ENCODE measurements at places on chromosomes 11 and 22.
A peak's percentile ranks its signal among the peaks of the same experiment; 100 is the strongest.

GRCh38 chr22:28942333-28942732 lies 59.0 kb downstream of the ZNRF3 start:
- no peak overlapping the region for H3K4me3 ChIP-seq
- peaks cover 7% of the 10 kb centered on the region for H3K4me1 ChIP-seq
- no peak overlapping the region for H3K27ac ChIP-seq
- no peak for DNase-seq
- H3K27me3 ChIP-seq: no peaks in the 10 kb centered on the region
- peaks cover 2% of the 10 kb centered on the region for H3K36me3 ChIP-seq

GRCh38 chr11:102241026-102241425 lies 76.3 kb upstream of the BIRC3 start:
- DNase-seq: no peak
- no peaks in the 10 kb centered on the region for H3K4me1 ChIP-seq
- H3K27me3 ChIP-seq: no peaks in the 10 kb centered on the region
- H3K27ac ChIP-seq: peak overlapping the region; percentile 4
- no peaks in the 10 kb centered on the region for H3K36me3 ChIP-seq

DNA sequence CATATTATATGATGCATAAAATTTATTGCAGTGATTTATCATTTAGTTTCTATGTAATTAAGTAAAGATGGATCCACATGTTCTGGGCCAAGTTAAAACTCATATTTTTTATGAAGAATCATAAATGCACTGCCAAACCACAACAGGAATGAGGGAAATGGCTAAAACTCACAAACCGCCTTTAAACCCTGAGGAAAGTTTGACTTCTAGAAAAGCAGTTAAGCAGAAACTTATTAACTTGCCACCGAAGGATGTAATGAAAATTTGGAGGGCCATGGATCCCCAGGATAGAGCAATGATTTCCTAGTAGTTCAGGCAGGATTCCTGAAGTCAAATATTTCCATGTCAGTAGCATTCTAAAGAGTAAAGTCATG lies 218.3 kb upstream of the CTSC start:
- H3K27ac ChIP-seq: no peak overlapping the region
- H3K36me3 ChIP-seq: no peaks in the 10 kb centered on the region
- no peak for DNase-seq
- no peaks in the 10 kb centered on the region for H3K4me1 ChIP-seq

DNA sequence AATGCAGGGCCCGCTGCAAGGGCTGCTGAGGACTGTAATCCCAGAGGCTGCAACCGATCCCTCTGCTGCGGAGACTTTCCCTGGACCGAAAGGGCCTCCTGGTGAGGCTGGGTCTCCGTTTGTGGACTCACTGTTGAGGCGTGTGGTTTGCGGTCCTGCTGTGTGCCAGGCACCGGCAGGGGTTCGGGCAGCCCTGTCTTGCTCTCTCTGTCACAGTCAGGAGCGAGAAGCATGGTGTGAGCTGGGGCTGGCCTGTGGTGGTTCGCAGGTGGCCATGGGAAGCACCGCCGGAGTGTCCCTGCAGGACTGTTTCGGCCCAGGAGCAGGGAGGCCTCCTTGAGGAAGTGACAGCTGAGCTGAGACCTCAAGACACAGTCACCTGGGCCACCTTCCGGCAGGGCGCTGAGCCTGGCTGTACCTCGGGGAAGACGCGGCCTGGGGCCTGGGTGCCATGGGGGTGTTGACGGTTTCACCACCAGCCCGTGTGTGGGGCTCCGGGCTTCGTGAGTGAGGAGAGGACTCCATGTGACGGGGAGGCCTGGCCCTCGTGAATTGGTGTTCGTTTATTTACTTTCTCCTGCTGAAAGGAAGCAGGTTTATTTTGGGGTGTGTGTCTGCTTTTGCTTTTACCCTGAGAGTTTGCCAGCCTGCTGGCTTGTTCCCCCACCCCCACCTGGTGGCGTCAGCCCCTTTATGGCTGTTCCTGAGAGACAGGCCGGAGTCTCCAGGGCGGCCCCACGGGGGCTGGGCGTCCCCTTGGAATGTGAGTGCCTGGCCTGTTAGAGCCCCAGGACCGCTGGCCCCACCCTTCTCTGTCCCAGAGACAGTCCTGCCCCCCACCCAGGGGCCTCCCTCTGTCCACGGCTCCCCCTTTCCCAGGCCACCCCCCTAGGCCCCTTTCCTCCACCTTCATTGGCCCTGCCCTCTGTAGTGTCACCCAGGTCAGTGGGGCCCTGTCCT lies 122.5 kb downstream of the KCNQ1OT1 start:
- no peak overlapping the region for H3K4me3 ChIP-seq
- peak; percentile 48 for DNase-seq
- H3K27me3 ChIP-seq: no peaks in the 10 kb centered on the region
- H3K27ac ChIP-seq: no peak overlapping the region
- no peaks in the 10 kb centered on the region for H3K4me1 ChIP-seq
- H3K36me3 ChIP-seq: no peaks in the 10 kb centered on the region

DNA sequence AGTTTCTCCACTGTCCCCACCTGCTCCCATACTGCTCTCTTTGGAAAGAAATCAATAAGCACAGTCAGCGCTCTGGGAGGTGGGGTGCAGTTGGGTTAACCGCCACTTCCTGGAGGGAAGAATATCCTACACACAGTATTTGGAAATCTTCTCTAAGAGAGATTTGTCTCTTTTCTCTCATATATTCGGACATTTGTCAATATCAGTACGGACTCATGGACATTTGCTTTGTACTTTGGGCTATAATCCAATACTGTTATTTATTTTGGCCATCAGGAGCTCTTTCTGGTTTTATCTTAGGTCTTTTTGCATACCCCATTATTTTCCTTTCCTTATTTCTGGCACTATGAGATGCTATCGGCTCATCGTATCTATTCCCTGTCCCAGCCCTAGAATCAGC lies 13.7 kb downstream of the NLRP14 start:
- no peaks in the 10 kb centered on the region for H3K36me3 ChIP-seq
- no peaks in the 10 kb centered on the region for H3K4me1 ChIP-seq
- no peak overlapping the region for H3K27ac ChIP-seq
- H3K4me3 ChIP-seq: no peak overlapping the region

DNA sequence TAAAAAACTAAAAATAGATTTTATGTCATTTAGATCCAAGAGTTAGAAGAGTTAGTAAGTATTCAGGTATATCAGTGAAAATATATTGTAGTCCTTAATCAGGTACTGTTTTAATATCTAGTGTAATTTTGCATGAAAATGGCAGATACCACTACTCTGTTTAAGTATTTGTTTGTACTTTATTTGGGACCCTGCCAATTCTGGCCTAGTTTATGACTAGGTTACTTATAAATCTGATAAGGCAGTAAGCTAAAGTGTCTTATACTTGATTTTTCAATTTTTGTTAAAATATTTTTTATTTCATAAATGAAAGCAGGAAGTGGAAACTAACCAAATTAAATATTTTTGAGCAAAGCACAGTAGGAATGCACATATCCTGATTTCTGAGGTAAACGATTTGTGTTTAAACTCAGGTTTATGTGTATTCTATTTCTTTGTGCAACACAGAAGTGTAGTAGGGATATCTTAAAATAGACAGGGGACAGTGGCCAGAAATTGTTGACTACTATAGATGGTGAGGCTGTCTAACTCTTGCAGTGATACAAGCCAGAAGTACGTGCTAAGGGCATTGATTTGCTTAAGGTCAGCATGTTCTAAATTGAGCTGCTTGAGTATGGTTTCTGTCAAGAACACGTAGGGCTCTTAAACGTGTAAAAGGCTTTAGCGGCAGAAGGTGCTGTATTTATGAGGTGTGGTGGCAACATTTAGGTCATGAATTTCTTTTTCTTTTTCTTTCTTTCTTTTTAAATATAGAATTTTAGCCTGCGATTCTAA lies 34.0 kb downstream of the HIPK3 start:
- no peak for DNase-seq
- no peak overlapping the region for H3K4me3 ChIP-seq
- H3K36me3 ChIP-seq: peaks cover 5% of the 10 kb centered on the region
- no peaks in the 10 kb centered on the region for H3K4me1 ChIP-seq

GRCh38 chr22:22171357-22172218 lies 73.0 kb upstream of the VPREB1 start:
- DNase-seq: no peak
- H3K36me3 ChIP-seq: no peaks in the 10 kb centered on the region
- H3K27me3 ChIP-seq: peaks cover 2% of the 10 kb centered on the region
- no peak overlapping the region for H3K4me3 ChIP-seq

GRCh38 chr22:30211124-30211820 lies 35.3 kb downstream of the LIF start:
- no peaks in the 10 kb centered on the region for H3K4me1 ChIP-seq
- no peaks in the 10 kb centered on the region for H3K36me3 ChIP-seq
- H3K27me3 ChIP-seq: no peaks in the 10 kb centered on the region
- H3K27ac ChIP-seq: no peak overlapping the region
- peak; percentile 48 for DNase-seq

DNA sequence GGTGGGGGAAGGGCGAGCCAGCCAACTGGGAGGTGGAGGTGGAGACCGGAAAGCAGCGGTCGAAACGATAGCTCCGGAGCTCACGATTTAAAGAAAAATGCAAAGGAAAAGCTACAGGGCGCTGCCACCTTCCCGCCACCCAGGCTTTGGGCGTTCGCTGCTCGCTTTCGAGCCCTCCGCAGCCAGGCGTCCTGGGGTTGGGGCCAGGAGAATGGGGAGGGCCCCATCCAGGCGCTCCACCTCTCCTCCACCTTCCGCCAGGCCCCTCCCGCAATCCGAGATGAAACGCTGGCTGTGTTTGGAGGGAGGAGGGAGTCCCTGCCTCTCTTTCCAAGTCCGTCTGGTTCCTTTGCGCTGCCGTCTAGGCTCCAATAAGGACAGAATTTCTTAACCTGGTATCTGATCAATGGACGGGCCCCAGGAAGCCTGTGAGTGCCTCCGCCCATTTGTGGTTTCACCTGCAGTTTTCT lies 483 bp upstream of the ABTB2 start:
- DNase-seq: peak; percentile 74
- H3K4me3 ChIP-seq: peak overlapping the region; percentile 23
- H3K27me3 ChIP-seq: no peaks in the 10 kb centered on the region
- H3K36me3 ChIP-seq: no peaks in the 10 kb centered on the region
- H3K27ac ChIP-seq: no peak overlapping the region

DNA sequence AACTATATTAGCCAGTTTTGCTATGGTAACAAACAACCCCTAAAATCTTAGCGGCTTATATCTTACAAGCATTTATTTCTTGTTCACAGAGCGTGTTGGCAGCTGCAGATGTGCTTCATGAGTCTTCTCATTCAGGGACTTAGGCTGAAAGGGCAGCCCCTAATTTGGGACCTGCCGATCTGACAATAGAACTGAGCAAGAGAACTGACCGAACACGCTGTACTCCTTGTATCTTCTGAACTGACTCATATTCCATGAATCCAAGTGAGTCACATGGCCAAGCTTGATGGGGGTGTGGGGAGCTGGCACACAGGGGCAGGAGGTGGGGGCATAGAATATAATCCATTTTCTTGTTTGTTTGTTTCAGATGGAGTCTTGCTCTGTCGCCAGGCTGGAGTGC lies 481.7 kb upstream of the CADM1 start:
- no peaks in the 10 kb centered on the region for H3K27me3 ChIP-seq
- no peak overlapping the region for H3K4me3 ChIP-seq
- DNase-seq: no peak
- no peaks in the 10 kb centered on the region for H3K36me3 ChIP-seq

GRCh38 chr11:1484061-1484671 lies 2.4 kb downstream of the MOB2 start:
- no peaks in the 10 kb centered on the region for H3K27me3 ChIP-seq
- no peak overlapping the region for H3K4me3 ChIP-seq
- H3K27ac ChIP-seq: peak overlapping the region; percentile 96
- peaks cover 2% of the 10 kb centered on the region for H3K36me3 ChIP-seq
- H3K4me1 ChIP-seq: no peaks in the 10 kb centered on the region

- no peak overlapping the region for H3K27ac ChIP-seq
- H3K4me1 ChIP-seq: peaks cover 1% of the 10 kb centered on the region
- no peak for DNase-seq
- H3K27me3 ChIP-seq: no peaks in the 10 kb centered on the region
These were observed 37.9 kb downstream of the PIK3C2A start for GRCh38 chr11:17169876-17170275.

DNA sequence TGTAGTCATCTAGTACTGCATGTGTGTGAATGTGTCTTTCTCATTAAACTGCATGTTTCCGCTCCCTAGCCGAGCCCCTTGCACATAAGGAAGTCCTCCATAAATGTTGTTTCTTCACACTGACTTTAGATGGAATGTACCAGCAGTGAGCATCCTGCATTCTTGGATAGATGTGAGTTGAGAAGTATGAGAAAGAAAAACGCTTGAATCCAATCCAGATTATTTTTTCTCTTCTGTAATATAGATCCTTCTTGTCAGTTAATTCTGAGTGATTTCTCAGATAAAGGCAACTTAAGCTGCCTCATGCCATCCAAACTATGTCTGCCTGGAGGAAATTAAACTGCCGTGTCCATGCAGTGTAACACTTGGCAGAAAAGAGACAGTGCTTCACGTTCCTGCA lies 268.1 kb upstream of the ISX start:
- DNase-seq: no peak
- no peaks in the 10 kb centered on the region for H3K36me3 ChIP-seq
- H3K4me1 ChIP-seq: no peaks in the 10 kb centered on the region

GRCh38 chr11:6674862-6675261 lies 8.3 kb downstream of the MRPL17 start:
- H3K4me3 ChIP-seq: no peak overlapping the region
- H3K27ac ChIP-seq: no peak overlapping the region
- no peaks in the 10 kb centered on the region for H3K36me3 ChIP-seq
- no peak for DNase-seq

GRCh38 chr11:95241681-95242081 lies 10.7 kb upstream of the SESN3 start:
- H3K36me3 ChIP-seq: no peaks in the 10 kb centered on the region
- peaks cover 4% of the 10 kb centered on the region for H3K4me1 ChIP-seq
- H3K27ac ChIP-seq: no peak overlapping the region
- no peak overlapping the region for H3K4me3 ChIP-seq
- H3K27me3 ChIP-seq: no peaks in the 10 kb centered on the region

DNA sequence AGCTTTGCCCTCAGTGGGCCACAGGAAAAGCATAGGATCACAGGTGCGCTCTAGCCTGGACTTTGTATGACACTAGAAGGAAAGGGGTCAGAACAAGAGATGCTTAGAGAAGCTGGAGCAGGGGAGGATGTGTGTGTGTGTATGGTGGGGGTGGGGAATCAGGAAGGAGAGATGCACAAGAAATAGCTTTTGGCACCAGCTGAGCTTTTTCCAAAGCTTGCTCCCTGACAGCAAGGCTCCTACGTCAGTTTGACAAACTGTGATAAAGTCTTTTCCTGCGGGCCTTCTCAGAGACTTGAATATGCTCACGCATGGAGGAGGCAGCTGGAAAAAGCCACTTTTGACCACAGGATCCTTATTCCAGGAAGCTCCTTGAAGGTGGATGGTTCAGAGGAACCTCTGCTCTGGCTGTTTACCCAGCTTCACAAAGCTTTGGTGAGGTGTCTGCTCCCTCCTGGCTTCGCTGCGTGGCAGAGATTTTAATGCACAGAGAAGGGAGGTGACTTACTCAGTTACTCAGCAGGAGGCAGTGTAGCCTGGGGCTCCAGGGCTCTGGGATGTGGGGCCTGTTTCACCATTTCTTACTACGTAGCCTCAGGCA lies 3.9 kb downstream of the CDC42EP1 start:
- no peaks in the 10 kb centered on the region for H3K4me1 ChIP-seq
- H3K27me3 ChIP-seq: no peaks in the 10 kb centered on the region
- peak overlapping the region; percentile 81 for H3K27ac ChIP-seq
- peaks cover 2% of the 10 kb centered on the region for H3K36me3 ChIP-seq

Data from aorta (tissue), 5 donors.